ENCODE measurements at places on chromosomes 1 and 21. TPM values are rescaled to one million over a fixed set of nuclear protein-coding genes. Genes with fewer than 3 reads are reported as not detected.

DNA sequence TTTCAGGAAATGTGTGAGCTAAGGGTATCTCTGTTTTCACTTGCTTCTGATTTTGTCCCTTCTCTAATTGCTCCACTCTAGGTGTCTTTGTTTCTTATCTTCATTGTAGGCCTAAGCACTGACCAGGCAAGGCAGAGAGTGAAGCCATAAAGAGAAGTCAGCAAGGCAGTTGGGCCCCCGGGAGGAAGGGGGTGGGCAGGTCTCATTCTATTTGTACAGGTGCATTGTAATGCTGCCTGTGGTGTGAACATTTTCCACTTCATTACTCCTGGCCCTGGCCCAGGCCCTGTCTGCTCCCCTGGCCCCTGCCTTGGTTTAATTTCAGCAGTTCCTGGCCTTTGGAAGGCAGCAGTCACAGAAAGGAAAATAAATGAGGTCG, 86.4 kb upstream of the JUN start:
- DNase-seq, result no peak

DNA sequence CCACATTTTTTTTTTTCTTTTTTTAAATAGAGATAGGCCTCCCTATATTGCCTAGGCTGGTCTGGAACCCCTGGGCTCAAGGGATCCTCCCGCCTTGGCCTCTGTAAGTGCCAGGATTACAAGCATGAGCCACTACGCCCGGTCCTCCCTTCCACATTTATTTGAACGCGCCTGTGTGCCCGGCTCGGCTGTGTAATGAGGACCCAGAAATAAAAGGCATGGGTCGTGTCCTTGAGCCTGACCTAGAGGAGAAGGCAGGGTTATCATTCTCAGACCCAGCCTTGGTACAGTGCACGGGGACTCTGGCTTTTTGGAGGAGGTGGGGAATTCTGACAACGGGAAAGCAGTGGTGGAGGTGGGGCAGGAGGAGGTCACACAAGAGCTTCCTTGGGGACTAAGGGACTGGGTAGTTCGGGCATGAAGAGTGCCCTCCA, 841 bp downstream of the CENPF start:
- no peak for DNase-seq

The SLC1A7 gene
- total RNA-seq, result 2.4 TPM

GRCh38 chr1:228317411-228317828, 89.2 kb downstream of the TRIM11 start:
- no peak for DNase-seq

DNA sequence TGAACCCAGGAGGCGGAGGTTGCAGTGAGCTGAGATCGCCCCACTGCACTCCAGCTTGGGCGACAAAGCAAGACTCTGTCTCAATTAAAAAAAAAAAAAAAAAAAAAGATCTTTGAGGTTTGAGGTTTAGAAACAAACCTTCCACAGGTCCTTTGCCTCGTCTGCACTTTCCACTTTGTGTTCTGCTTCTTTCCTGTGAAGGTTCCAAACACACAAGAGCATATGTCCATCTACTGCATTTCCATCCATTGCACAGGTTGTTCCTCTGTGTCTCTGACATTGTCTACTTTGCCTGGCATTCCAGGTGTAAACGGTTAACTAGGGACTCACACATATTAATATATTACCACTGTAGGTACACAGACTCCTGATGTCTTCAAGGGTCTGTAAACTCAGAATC, 40.1 kb downstream of the DSTYK start:
- DNase-seq, result peak; percentile 26

DNA sequence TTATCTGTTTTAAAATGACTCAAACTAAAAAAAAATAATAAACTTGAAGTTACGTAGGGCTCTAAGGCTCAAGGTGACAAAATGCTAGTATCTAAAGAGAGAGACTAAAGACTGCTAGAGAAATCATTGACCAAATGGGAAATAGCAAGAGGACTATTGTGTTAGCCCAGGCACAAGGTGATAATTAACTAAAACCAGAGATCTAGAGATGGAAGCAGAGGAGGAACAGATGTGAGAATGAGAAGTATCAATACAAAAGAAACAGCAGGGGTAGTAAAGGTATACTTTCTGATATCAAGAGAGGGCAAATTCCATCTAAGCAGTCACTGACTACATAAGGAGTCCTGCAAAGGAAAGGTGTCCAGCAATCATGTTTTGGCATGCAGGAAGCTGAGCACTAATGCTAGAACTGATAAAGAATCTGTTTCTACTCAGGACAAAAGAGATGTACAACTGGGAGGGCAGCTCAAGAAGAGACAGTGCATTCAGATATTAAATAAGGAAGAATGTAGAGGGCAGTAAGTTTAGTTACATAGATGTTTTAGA, 100.2 kb upstream of the GNG4 start:
- no peak for DNase-seq

GRCh38 chr1:59096501-59096900, 200.4 kb upstream of the FGGY start:
- no peak for DNase-seq
